ENCODE measurements at places on chromosomes 5 and 9. TPM values are rescaled to one million over a fixed set of nuclear protein-coding genes. Genes with fewer than 3 reads are reported as not detected.

Gene HACD4
- total RNA-seq: 0.89 TPM

DNA sequence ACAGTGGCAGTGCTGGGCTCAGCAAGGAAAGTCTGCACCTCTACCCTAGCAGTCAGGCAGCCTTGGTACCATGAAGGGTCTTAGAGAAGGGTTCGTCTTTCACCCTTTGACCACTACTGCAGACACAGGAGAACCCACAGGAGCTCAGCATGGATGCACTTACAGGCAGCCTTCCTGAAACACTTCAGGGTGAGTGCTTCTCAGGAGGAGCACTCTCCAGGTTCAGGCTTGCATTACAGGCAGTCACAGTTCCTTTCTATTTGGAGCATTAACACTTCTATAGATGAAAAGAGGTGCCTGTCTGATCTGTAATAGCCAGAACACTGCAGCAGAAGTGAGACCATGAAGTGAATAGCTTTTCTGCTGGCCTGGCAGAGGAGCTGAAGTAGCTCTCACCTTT lies 8.7 kb upstream of the CYLC2 start:
- DNase-seq: no peak

DNA sequence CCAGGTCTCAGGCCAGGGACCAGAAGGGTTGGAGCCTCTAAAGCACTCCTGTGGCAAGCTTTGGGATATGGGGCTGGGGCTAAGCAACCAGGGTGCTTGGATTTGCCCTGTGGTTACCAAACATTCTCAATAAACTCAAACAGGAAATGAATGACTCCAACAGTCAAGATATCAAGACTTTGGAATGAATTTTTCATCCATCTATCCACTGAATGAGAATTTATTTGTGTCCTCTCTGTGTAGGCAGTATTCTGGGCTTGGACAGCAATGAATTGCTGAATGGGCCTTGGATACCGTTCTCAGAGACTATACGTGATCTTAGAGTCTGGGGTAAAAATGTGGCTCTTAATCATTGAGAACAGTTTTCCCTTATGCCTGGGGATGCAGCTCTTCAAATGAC lies 212.5 kb downstream of the DAB2IP start:
- DNase-seq: no peak

Gene SPINK14
- total RNA-seq: not detected

Gene GZMA
- total RNA-seq: 0.87 TPM

GRCh38 chr9:35107297-35108290 lies 4.7 kb upstream of the STOML2 start:
- DNase-seq: no peak

GRCh38 chr9:16039218-16039987 lies 486.6 kb downstream of the CCDC171 start:
- DNase-seq: no peak

GRCh38 chr9:92299116-92299515 lies 5.6 kb upstream of the IARS1 start:
- no peak for DNase-seq
